Heart left ventricle (tissue), 16 donors: ENCODE measurements at places on chromosomes 5 and 9. TPM values are rescaled to one million over a fixed set of nuclear protein-coding genes. Genes with fewer than 3 reads are reported as not detected.

DNA sequence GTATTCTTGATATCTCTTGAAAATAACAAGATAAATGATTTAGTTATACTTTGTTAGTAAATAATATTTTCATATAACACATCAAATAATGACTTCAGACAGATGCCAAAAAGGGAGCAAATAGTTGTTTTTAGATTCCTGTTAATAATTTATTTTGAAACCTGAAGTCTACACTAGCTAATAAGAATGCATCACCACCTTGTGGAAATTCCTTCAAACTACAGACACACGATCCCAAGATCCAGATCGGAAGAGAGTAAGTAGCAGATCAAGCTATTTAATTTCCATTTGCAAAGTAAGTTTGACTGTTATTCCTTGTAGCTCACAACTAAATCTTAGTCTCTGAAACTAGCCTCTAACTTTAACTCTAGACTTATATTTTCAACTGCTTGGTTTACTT is 35.5 kb upstream of the ISL1 start:
- H3K4me1 ChIP-seq = no peaks in the 10 kb centered on the region
- DNase-seq = no peak
- H3K4me3 ChIP-seq = no peak overlapping the region

GRCh38 chr9:110015759-110016158 is 192.2 kb downstream of the C9orf152 start:
- H3K27me3 ChIP-seq = no peaks in the 10 kb centered on the region
- DNase-seq = no peak
- H3K4me3 ChIP-seq = no peak overlapping the region
- H3K4me1 ChIP-seq = peaks cover 15% of the 10 kb centered on the region
- peak overlapping the region; percentile 61 for H3K27ac ChIP-seq

Gene CCDC69
- polyA plus RNA-seq = 92.9 TPM

- peak overlapping the region; percentile 88 for H3K27ac ChIP-seq
- H3K36me3 ChIP-seq = no peaks in the 10 kb centered on the region
- H3K4me3 ChIP-seq = no peak overlapping the region
- H3K4me1 ChIP-seq = peaks cover 34% of the 10 kb centered on the region
- H3K27me3 ChIP-seq = no peaks in the 10 kb centered on the region
- DNase-seq = peak; percentile 90
Observed at GRCh38 chr9:127185931-127186781, 63.7 kb upstream of the ANGPTL2 start.

DNA sequence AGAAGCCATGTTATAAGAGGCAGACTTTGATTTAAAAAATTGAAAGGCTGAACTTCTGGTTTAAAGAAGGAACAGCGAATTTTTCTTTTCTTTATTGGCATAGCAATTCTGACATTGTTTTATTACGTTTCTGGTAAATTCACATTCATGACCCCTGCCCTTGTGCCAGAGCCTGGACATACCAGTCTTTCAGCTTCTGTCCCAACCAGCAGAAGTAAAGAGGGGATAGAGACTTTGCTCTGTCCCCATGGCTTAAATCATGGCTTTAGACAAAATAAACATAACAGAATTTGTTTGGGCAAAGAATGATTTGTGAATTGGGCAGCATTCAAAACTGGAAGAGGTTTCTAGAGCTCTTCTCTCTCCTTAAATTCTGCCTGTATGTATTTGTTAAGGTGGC is 15.3 kb downstream of the CAST start:
- H3K4me1 ChIP-seq = peaks cover 12% of the 10 kb centered on the region
- no peak for DNase-seq
- no peak overlapping the region for H3K27ac ChIP-seq
- no peaks in the 10 kb centered on the region for H3K27me3 ChIP-seq

DNA sequence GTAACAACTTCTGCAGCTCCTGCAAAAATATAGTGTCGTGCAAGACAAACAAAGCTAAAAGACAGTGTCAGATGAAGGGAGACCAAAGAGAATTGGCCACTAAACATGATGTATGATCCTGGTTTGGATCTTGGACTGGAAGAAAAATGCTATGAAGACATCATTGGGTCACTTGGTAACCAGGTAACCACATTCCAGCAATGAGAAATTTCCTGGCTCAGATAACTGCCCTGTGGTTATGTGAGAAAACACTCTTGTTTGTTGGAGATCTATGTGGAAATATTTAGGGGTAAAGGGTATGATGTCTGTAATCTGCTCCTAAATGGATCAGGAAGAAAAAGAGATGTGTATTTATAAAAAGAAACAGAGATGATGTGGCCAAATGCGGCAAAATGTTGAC is 45.5 kb upstream of the ANKRD33B start:
- no peak overlapping the region for H3K4me3 ChIP-seq
- H3K36me3 ChIP-seq = no peaks in the 10 kb centered on the region
- H3K27me3 ChIP-seq = no peaks in the 10 kb centered on the region
- H3K4me1 ChIP-seq = no peaks in the 10 kb centered on the region
- DNase-seq = no peak

DNA sequence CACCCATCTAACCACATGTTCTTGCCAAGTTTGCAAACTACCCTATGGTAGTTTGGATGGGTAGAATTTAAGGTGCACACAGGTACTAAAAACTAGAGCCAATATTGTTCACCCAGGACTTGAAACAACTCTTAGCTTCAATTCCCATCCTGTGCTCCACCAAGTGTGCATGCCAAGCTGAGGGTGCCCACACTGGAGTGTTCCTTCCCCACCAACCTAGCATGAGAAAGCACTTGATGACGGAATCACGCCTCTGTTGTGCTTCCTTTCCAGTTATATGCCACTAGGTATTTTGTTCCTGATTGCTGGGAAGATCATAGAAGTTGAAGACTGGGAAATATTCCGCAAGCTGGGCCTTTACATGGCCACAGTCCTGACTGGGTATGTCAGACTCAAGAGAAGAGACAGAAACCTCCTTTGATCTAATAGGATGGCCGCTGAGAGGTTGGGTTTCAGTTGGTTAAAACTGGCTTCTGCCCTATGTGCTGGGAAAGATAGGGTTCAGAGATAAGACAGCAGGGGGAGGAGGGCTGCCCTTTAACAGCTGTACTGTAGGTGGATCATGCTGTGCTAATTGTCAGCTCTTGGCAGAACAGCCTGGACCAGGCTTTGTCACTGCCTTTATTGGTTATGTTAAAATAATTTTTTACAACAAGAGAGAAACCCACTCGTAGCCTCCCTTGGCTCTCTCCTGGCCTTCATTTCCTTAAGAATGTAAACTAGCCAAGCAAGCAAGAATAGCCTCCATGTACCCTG is 83.5 kb downstream of the SLC1A1 start:
- H3K4me3 ChIP-seq = no peak overlapping the region
- no peak overlapping the region for H3K27ac ChIP-seq
- no peaks in the 10 kb centered on the region for H3K27me3 ChIP-seq
- no peaks in the 10 kb centered on the region for H3K4me1 ChIP-seq

- H3K4me1 ChIP-seq = peaks cover 12% of the 10 kb centered on the region
- no peaks in the 10 kb centered on the region for H3K36me3 ChIP-seq
- no peak overlapping the region for H3K27ac ChIP-seq
- peak; percentile 24 for DNase-seq
- H3K4me3 ChIP-seq = no peak overlapping the region
- H3K27me3 ChIP-seq = no peaks in the 10 kb centered on the region
Observed at GRCh38 chr9:133153227-133154096, 10.3 kb downstream of the GBGT1 start.

DNA sequence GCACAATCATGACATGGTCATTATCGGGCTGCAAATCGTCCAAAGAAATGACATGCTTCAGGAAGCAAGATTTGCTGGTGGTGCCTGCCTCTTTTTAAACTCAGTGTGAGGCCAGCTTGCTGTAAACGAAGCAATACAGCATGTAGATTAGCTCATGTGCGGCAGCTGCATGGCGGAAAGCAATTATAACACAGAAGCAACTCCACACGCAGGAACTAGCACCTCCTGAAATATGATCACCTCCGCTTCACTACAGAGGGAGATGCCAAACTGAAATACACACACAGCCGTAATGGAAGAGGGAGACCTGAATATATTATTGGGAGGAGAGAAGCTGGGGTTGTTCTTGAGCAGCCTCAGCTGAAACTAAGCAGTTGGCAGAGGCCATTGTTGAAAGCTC is 312.5 kb downstream of the PSAT1 start:
- H3K27ac ChIP-seq = no peak overlapping the region
- H3K27me3 ChIP-seq = no peaks in the 10 kb centered on the region
- H3K36me3 ChIP-seq = no peaks in the 10 kb centered on the region
- H3K4me1 ChIP-seq = no peaks in the 10 kb centered on the region
- DNase-seq = no peak
- H3K4me3 ChIP-seq = no peak overlapping the region

GRCh38 chr9:103798620-103799019 is 295.5 kb upstream of the SMC2 start:
- H3K4me1 ChIP-seq = no peaks in the 10 kb centered on the region
- H3K27me3 ChIP-seq = no peaks in the 10 kb centered on the region

DNA sequence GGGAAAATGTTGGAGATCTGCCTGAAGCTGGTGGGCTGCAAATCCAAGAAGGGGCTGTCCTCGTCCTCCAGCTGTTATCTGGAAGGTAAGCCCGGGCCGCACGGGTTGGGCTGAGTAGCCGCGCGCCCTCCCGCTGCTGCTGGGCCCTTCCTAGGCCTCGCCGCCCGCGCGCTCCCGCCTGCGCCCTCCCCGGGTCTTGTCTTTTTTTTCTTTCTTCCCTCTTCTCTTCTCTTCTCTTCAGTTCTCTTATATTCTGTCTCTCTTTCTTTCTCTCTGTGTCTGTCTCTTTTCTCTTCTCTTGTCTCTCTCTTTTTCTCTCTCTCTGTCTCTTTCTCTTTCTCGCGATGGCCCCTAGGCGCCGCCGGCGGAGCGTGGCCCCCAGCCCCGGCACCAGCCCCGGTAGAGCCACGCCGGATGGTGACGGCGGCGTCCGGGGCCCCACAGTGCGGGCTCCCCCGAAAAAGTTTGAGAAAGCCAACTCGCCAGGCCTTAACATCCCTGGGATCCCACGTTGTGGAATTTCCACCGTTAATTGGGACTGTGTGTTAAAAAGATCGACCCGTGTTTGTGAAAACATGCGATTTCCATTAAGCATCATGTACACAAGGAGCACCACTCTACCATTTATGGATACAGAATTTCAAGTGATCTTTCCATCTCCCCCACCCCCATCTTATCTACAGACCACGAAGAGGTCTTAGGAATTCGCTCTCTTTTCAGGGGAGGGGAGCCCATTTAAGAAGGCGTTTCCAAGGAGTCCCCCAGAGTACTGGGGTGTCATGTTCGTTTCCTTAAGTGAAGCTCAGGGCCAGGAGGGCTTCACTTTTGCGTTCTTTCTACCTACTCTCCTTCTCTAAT is 616 bp downstream of the ABL1 start:
- H3K27ac ChIP-seq = peak overlapping the region; percentile 86
- H3K27me3 ChIP-seq = no peaks in the 10 kb centered on the region
- no peaks in the 10 kb centered on the region for H3K36me3 ChIP-seq
- peak overlapping the region; percentile 71 for H3K4me3 ChIP-seq

- H3K36me3 ChIP-seq = peaks cover 34% of the 10 kb centered on the region
- H3K4me3 ChIP-seq = no peak overlapping the region
- no peaks in the 10 kb centered on the region for H3K4me1 ChIP-seq
Observed at GRCh38 chr5:644509-644908, 32.4 kb downstream of the CEP72 start.

GRCh38 chr9:27276193-27277030 is 20.5 kb downstream of the EQTN start:
- DNase-seq = no peak
- no peak overlapping the region for H3K27ac ChIP-seq
- H3K27me3 ChIP-seq = no peaks in the 10 kb centered on the region
